ENCODE measurements at places on chromosomes 1 and 21. TPM values are rescaled to one million over a fixed set of nuclear protein-coding genes. Genes with fewer than 3 reads are reported as not detected.

The PTGFR gene
- total RNA-seq = 1.8 TPM

DNA sequence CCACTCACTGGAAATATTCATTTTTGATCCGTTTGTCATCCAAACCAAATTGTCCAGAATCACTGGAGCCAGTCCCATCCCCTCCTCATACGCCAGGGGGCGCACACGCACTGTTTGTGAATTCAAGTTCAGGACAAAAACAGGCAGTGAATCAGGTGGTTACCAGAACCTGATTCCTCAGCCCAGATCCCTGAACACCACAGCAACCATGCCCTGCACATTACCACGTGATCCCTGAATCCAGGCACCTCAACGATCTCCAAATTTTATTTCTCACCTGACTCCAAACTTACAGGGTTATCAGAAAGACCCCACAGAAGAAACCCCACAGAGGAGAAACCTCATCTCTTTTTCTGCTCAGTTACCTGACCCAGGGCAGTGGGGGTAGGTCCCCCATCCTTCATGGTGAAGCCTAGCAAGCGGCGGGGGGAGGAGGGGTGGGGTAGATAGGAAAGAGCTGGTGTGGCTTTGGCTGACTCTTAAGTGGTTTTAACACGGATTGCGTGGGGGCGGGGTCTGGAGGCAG, 1.4 kb upstream of the PTPRF start:
- DNase-seq = peak; percentile 90

DNA sequence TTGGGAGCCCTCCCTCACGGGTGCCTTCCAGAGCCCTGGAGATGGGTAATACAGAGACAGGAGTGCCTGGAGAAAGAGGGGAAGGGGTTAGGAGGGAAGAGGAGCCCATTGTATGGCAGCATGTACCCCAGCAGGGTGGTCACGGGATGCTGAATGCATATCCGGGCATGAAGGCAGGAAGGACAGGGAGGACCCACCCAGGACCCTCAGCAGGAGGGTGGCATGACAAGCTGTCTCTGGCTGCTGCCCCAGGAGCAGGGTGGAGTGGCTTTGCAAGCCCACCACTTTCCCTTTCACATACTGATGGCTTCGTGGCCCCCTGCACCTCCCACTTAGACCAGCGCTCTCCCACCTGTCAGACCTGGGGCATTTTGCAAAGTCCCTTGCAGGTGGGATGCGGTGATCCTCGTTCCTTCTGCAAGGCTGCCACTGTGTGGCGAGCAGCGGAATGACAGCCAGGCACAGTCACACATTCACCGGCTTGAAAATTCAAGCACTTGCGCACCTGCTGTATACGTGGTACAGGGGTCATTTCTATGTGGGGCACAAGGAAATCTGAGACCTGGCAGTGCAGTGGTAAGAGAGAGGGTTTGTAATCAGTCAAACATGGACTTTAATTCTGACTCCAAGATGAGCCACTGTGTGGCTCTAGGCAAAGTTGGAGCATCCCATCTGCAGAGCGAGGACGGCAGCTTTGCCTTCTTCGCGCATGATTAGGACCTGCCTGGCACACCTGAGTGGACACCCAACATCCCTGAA, 53.2 kb upstream of the TMEM51 start:
- peak; percentile 65 for DNase-seq

DNA sequence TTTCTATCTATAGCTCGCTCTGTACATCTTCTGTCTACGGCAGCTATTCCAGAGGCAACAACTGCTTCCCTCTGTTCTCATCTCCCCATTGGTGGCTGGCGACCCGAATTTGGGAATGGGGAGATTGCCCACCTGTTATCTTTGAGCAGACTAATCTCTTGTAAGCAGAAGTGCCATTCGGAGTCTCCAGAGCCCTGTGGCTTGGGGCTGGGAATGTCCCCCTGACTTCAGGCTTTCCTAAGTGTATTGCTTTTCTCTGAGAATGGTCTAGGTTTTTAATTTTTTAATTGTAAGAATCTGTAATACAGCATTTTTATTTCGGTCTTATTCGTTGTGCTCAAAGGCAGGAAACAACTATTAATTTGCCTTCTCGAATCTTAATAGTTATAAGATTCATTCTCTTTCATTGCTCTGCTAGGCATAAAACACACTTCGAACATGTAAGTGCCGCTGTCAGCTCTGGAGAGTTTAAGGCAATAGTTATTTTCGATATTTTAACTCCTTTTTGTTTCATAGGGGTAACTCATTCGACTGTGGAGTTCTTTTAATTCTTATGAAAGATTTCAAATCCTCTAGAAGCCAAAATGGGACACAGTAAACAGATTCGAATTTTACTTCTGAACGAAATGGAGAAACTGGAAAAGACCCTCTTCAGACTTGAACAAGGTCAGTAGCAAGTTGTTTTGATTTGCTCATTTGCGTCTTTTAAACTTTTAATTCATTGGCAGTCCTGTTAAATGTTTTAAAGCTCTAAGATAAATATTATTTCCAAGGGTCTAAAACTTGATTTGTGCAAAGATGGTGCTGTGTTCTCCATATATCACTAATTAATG, 514 bp downstream of the AGL start:
- DNase-seq = no peak

The BARHL2 gene
- not detected for total RNA-seq

GRCh38 chr1:41713141-41713540, 205.6 kb downstream of the HIVEP3 start:
- no peak for DNase-seq

DNA sequence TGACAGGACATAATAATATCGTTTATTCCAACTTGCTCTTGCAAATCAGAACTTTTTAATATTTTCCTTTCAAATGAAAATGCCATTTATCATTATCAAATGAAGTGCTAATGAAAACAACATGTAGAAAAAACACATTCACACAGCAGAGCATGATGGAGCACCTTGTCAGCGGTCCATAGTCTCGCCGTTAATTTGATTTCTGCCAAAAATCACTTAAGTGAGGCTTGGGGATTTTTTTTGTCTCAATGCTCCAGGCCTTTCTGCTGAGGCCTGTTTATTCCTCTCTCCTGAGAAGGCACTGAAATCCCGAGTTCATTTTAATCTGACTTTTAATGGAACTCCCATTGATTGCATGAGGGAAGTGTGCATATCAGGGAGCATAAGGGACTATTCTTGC, 122.5 kb downstream of the ELAVL4 start:
- DNase-seq = no peak
